ENCODE measurements at places on chromosomes 2 and 18.

- peak; percentile 10 for DNase-seq
Measured at GRCh38 chr2:235493402-235493774, 455 bp upstream of the AGAP1 start.

DNA sequence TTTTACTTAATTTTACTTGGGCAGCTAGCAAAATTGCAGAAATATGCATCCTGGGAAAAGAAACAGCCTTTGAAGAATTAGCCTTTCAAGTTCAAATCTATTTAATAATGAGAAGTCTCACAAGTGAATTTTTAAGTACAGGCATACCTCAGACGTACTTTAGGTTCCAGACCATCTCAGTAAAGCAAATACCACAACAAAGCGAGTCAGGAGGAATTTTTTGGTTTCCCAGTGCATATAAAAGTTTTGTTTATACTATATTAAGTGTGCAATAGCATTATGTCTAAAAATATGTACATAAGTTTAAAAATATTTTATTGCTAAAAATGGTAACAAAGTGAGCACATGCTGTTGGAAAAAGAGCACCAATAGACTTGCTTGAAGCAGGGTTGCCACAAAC, 50.8 kb upstream of the TWSG1 start:
- DNase-seq: no peak

- DNase-seq: peak; percentile 19
Measured at GRCh38 chr2:151237422-151238025, 24.1 kb downstream of the RBM43 start.

GRCh38 chr2:52222128-52222527, 1190.2 kb upstream of the NRXN1 start:
- no peak for DNase-seq

GRCh38 chr18:48851599-48851960, 99.2 kb downstream of the SMAD7 start:
- no peak for DNase-seq

GRCh38 chr2:205462681-205463345, 219.5 kb upstream of the NRP2 start:
- no peak for DNase-seq

DNA sequence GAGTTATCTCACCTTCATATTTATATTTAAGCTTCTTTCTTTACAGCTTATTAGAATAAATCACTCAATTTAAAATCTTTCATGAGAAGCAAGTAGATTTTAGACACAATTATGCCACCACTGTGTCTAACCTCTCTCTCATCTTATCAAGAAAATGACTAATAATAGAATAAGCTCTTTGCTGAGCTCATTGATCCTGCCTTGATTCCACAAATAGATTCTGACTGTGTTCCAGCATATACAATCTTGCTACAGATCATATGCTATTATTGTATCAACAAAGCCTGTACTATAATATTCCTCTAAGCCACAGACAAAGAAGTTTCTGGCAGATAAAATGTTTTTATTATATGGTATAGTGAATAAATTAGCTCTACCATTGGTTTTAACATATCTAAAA, 168.7 kb upstream of the GULP1 start:
- DNase-seq: no peak

DNA sequence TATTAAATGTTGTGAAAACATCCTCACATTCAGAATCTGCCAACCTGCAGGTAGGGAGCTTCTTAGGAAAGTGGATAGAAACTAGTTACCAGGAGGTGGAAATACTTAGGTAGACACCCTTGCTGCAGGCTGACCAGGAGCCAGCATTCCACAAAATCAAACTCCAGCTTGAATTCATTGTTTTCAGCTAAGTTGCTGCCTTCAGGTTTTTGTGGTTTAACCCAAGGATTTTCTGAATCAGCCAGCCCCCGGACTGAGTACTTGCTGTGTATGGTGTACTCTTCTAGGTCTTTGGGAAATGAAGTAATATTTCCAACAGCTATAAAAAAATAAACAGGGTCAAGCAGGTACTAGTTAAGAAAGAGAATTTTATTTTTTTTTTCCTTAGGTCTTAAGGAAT, 192.1 kb upstream of the CHST9 start:
- DNase-seq: no peak

GRCh38 chr18:47522359-47522758, 270.9 kb upstream of the SKOR2 start:
- DNase-seq: no peak

DNA sequence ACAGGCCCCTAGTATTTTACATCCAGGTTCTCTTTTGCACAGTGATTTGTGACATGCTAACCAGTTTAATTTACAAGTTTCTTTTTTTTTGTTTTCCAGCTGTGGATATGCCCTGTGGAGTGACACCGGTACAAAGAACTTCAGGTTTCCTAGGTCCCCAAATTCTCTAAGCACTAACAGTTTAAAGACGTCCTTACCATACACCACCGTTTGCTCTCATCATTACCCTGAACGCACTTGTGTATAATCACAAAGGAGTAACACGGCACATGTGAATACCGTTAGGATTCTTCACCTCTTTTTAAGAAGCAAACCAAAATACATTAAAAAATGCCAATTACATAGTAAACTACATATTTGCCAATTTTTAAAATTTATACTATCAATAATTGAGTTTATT, 853 bp downstream of the LANCL1 start:
- DNase-seq: no peak

GRCh38 chr18:8162802-8163201, 446.4 kb upstream of the RAB12 start:
- DNase-seq: no peak

Data from activated CD4-positive, alpha-beta T cell treated with anti-CD3 and anti-CD28 coated beads, Interleukin-2, amount 50 U/mL, for 48 hours (primary cell).